Activated T-helper 1 cell treated with anti-CD3 and anti-CD28 coated beads, Interleukin-12 subunit alpha, Interleukin-12 subunit beta, Interleukin-2, Interleukin-4 antibody, amounts not matched to agents 30 ng/mL and 10 ng/mL and 1 ng/mL, durations not matched to agents 14 hours and 24 hours and 36 hours (primary cell): ENCODE measurements at places on chromosomes 11 and 22.

GRCh38 chr22:17370026-17370765, 936 bp downstream of the CECR2 start:
- no peak for DNase-seq

- DNase-seq = no peak
Observed at GRCh38 chr11:59138643-59139042, 4.0 kb upstream of the FAM111A start.

- DNase-seq = no peak
Observed at GRCh38 chr22:20542736-20543135, 35.3 kb downstream of the MED15 start.

DNA sequence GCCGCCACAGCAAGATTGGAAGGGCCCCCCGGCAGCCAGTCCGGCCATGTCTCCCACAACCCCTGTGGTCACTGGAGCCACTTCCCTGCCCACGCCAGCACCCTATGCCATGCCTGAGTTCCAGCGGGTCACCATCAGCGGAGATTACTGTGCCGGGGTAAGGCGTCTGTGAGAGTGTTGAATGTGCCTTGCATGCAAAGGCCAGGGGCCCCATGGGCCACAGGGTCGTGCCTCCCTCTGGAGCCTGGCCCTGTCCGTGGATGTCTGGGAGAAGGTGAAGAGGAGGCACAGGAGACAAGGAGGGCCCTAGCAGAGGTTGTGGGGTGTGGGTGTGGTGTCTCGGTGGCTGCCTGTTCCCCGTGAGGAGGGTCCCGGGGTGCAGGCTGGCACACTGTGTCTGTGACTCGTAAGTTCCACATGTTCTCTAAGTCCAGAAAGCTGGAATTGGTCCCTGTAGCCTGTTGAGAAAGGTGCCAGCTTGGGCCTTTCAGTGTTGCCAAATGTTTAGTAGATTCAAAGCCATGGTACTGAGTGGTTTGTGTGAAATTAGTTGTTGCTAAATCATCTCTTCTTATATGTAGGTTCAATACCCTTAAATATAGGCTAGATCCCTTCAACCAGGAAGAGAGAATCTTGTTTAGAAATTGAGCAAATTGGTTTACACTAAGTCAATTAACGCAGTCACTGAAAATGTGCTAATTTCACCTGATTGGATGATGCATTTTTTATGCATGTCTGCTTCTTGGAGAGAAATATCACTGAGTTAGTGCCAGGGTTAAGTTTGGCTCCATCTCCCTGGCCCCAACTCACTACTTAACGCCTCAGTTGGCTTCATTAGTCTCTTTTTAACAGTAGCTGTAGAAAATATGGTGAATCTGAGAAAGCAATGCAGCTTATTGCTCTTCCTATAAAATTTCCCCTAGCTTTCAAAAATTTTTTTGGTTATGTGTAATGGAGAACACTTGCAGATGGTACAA, 23.8 kb downstream of the AMPD3 start:
- no peak for DNase-seq

DNA sequence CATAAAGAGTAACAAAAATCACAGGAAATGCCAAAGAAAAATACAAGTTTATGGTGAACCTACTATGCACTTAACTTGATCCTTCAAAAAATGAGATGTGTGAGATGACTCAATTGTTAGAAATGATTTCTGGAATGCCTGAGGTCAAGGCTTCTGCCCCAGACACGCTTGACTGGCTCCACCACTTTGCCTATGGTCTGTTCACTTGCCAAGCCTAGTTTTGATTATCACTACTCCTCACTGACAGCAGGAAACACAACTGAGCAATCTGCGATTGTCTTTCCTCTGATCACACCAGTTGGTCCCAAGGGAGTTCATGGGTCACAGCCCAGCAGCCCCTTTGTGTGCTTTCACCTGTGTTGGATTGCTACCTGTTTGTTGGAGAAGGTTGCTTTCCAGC, 20.6 kb upstream of the PRDM10 start:
- DNase-seq = no peak

DNA sequence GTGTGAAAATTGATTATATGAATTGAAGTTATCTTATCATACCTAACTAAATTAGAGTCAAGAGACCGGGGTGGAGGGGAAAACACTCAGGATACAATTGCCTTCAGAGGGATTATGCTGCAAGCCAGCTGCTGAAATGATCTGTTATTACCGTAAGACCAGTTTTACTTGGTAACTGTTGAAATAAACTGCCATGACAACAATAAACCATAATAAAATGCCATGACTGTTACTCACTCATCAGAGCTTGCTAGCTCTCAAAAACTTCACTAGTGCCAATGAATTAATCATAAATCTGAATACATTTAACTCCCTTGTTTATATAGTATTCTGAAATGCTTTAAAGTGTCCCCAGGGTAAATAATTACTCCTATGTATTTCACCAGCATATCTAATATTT, 68.2 kb downstream of the CASP12 start:
- no peak for DNase-seq

- DNase-seq = no peak
Observed at GRCh38 chr11:77396911-77397310, 77.0 kb downstream of the PAK1 start.

GRCh38 chr22:49186762-49187161, 640.9 kb downstream of the BRD1 start:
- DNase-seq = no peak

- DNase-seq = no peak
Observed at GRCh38 chr11:62333768-62334167, 3.5 kb upstream of the ASRGL1 start.

- no peak for DNase-seq
Observed at GRCh38 chr22:22748297-22748743, 103.9 kb downstream of the GGTLC2 start.

DNA sequence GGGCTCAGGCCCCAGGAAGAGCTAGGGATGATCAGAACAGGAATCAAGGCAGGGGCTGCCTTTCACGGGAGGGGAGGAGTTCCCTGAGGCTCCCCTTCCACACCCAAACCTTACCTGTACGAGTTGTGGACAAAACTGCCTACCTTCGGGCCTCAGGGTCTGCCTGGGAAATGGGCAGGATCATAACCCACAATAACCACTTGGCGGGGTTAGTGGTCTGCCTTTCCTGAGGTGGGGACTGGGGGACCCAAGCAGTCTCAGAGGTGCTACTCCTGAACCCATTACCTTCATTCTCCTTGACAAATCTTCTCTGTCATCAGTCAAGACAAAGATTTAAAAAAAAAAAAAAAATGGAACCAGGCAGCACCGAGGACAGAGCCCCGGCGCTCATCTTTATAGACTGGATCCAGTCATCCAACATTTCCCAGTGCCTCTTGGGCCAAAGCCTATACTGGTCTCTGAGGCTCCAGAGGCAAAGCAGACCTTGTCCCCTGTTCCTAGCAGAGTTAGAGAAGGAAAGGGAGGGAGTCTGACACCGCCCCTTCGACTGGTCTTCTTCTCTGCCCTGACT, 14.2 kb downstream of the P2RY6 start:
- DNase-seq = no peak

DNA sequence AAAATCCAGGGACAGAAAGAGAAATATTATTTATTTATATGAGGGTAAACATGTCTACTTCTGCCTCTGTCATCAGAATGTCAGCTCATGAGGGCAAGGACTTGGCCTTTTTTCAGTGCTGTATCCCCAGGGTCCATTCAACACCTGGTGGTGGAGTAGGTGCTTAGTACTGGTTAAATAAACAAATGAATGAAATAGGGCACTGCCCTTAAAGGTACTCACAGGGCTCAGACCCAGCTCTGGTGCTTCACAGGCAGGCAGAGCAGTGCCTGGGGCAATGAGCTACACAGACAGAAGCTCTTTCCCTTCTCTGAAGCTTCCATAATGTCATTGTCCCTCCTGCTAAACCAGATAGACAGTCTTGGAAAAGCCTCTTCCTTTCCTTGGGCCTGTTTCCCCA, 30.9 kb downstream of the P4HA3 start:
- no peak for DNase-seq

DNA sequence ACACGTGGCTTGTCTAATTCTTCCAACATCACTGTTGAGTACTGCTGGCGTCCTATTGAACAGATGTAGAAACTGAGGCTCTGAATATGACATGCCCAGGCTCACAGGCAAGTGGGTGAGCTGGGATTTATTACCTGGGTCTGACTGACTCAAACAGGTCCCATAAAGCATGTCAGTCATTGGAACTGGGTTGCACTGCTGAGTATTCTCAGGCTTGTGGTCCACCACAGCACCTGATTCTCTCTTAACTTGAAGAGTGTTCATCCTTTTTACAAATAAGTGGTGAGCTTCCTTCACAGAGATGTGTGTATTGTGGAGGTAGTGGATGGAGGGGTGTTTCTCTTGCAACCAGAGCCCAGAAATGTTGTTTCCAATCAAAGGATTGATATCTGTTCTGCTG, 44.5 kb downstream of the SC5D start:
- DNase-seq = no peak

- DNase-seq = no peak
Observed at GRCh38 chr11:128434411-128434810, 152.9 kb downstream of the ETS1 start.

GRCh38 chr11:122695076-122695615, 39.6 kb downstream of the UBASH3B start:
- DNase-seq = no peak

- DNase-seq = no peak
Observed at GRCh38 chr22:50310031-50310722, 2.7 kb upstream of the PLXNB2 start.
